ENCODE measurements at places on chromosomes 3 and 15.

- no peak for DNase-seq
These were observed 199.6 kb downstream of the FMN1 start for GRCh38 chr15:32994810-32995424.

- DNase-seq, result no peak
These were observed 409.9 kb downstream of the RBMS3 start for GRCh38 chr3:29690686-29691353.

- no peak for DNase-seq
These were observed 14.8 kb upstream of the HTR3E start for GRCh38 chr3:184082034-184082433.

DNA sequence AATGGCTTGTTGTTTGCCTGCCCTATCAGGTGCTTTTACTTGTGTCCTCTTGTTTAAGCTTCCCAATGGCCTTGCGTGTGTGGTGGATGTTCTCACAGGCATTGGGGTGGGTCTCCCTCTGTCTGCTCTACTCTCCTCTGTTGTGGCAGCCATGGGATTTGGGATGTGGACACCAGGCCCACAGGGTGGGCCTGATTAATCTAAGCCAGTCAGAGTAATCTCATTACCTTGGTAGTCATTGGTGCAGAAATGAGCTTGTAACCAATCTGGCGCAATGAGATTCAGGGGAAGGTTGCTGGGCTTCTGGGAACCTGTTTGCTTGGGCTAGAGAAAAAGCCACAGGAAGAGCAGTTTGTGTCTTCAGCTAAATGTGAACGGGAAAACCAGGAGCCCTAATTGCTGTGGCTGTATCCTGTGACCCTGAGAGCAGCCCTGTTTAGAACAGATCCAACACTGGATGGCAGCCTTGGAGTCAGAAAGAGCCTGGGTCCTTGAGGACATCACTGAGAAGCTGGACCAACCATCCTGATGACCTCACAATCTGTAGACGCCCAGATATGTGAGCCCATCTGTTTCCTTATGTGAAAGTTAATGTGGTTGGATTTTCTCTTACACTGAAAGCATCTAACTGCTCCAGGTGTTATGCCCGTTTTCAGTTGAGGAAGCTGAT is 157.3 kb upstream of the UBE2E1 start:
- DNase-seq, result no peak

- no peak for DNase-seq
These were observed 127.4 kb downstream of the TCF12 start for GRCh38 chr15:57045741-57046382.

GRCh38 chr3:71949442-71949841 is 164.5 kb upstream of the PROK2 start:
- DNase-seq, result no peak

DNA sequence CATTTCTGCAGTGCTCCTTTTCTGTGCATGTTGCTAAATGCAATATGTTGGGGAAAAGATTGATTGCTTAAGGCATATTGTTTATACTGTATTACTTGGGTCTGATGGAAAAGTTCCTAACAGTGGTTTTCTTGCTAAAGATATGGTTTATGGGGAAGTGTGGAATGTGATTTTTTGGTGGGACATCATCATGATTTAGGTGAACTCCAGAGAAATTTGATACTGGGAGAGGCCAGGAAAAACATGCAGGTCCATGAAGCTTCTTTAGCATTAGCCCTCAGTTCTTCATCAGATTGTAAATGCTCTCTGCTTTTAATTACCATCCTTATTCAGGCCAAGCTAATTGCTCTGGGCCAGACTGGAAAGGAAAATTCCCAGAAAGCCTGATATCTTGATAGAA is 147.5 kb downstream of the LRTM1 start:
- DNase-seq, result no peak

GRCh38 chr15:100332721-100333120 is 9.1 kb downstream of the ADAMTS17 start:
- no peak for DNase-seq

All from stimulated activated CD8-positive, alpha-beta memory T cell treated with anti-CD3 and anti-CD28 coated beads, Interleukin-2, amount 100 ng/mL, for 1 hour (primary cell).